ENCODE measurements at places on chromosomes 12 and 14.

DNA sequence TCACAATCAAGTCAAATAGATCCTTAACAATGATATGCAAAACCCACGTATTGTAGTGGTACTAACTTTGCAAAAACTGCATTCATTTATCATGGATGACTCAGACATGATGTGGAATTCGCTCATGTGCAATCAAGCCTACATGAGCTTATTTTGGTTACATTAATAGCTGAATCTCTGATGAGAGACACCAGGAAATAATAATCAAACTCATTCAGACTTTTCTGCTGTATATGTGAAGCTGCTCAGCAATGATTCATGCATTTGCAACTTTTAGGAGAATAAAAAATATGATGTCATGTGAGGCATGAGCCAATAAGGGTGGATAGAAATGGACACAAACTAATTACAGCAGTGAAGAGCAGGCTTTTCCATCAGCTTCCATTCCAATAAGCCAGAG is 1075.8 kb upstream of the TMEM132C start:
- DNase-seq = no peak

DNA sequence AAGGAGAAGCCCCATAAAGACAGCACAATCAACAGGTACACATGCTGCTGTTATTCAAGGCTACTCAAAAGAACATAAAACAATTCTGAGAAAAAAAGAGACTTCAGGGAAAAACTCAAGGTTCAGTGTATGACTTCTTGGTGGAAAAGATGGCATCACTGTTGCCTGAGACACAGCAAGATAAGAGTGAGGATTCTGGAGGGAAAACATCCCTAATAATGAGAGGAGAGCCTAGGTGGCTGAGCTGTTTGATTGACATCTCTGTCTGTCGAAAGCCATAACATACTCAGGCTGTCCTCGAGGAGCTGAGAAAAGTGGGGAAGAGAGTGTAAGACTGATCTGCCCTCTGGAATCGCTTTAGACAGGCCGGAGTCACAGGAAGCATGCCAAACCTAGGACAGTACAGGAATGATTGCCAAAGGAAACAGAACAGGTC is 193.4 kb upstream of the AMIGO2 start:
- no peak for DNase-seq

DNA sequence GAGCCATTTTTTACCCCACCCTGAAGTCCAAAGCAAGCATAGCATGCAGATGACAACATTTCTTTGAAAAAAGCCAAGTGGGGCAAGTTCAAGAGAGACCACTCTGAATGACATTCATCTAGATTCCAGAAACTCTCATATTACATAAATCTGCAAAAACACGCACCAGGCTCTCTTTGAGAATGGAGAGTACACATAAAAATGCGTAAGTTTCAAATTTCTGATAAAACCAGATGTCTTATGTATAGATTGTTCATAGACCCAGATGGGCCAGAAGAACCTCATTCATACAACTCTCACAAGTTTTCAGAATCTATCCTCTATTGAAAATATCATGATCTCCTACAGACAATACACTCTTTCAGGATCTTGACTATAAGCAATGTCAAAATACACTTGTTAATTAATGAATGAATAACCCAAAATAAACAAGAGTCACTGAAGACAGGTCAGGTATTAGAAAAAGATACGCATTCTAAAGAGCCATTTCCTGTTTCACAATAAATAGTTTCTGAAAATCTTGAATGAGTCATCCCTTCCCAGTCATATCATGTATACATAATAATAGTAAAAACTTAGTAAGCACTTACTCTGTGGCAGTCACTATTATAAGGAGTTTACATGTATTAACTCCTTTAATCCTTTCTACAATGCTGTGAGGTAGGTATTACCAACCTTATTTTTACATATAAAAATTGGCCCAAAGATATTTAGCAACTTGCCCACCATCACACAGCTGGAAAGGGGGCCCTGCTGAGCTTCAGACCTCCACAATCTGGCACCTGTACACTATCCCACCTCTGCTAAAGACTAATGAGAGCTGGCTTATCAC is 72.0 kb downstream of the PPP2R5E start:
- DNase-seq = no peak

- DNase-seq = no peak
Measured at GRCh38 chr14:69848903-69849391, 30.3 kb upstream of the SMOC1 start.

- DNase-seq = no peak
Measured at GRCh38 chr12:1207276-1207675, 216.3 kb downstream of the ERC1 start.

GRCh38 chr12:98262902-98263301 is 252.5 kb upstream of the TMPO start:
- DNase-seq = no peak

GRCh38 chr12:26736563-26737486 is 96.2 kb downstream of the ITPR2 start:
- DNase-seq = no peak

DNA sequence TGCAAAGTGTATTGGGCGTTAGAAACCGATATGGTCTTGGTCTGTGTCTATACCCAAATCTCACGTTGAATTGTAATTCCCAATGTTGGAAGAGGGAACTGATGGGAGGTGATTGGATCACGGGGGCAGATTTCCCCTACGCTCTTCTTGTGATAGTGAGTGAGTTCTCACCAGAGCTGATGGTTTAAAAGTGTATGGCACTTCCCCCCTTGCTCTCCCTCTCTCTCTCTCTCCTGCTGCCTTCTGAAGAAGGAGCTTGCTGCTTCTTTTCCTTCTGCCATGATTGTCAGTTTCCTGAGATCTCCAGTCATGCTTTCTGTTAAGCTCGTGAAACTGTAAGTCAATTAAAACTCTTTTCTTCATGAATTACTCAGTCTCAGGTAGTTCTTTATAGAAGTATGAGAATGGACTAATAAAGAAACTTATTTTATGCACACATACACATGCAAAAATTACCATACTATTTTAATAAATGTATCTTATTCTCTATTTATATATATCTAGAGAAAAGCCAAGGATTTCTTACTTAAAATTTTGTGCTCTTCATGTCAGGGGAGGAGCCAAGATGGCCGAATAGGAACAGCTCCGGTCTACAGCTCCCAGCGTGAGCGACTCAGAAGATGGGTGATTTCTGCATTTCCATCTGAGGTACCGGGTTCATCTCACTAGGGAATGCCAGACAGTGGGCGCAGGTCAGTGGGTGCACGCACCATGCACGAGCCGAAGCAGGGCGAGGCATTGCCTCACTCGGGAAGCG is 1891.0 kb upstream of the FLRT2 start:
- DNase-seq = no peak

GRCh38 chr12:54132976-54133771 is 55.6 kb downstream of the SMUG1 start:
- no peak for DNase-seq

DNA sequence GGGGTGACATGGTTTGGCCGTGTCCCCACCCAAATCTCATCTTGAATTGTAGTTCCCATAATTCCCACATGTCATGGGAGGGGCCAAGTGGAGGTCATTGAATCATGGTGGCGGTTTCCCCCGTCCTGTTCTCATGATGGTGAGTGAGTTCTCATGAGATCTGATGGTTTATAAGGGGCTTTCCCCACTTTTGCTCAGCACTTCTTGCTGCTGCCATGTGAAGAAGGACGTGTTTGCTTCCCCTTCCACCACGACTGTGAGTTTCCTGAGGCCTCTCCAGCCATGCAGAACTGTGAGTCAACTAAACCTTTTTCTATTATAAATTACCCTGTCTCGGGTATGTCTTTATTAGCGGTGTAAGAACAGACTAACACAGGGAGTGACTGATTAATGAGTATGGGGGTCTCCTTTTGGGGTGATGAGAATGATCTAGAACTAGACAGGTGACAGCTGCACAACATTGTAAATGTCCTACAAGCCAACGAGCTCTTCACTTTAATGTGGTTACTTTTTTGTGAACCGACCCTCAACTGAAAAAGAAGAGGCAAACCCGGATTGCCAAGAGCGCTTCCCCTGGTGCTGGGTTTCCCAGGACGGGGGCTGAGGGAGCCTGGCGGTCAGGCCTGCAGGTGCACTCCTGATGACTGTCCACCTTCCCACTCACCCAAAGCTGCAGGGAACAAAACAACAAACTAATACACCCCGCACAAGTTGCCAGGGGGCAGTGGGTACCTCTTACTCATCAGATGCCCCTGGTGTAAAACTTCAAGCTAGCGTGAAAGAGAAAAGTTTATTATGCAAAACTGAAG is 90.1 kb downstream of the NCOR2 start:
- peak; percentile 48 for DNase-seq

GRCh38 chr14:50520947-50521815 is 11.2 kb downstream of the MAP4K5 start:
- no peak for DNase-seq

DNA sequence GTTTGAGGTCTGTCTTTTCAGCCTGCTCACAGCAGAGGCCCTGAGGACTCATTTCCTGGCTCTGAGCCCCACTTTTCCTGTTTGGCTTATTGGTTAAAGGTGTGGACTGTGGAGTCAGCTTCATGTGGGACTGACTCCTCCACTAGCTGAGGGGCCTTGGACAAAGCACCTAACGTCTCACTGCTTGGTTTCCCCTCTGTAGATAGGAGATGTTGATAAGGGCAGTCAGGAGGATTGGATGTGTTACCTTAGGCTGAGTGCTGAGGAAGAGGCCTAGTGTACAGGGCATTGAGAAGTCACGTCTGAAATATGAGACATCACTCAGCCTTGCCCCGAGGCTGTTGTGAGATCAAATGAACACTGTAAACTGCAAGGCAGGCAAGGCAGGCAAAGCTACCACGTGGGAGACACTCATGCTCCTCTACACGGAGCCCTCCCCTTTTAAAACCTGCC is 27.1 kb upstream of the TCL1A start:
- no peak for DNase-seq

DNA sequence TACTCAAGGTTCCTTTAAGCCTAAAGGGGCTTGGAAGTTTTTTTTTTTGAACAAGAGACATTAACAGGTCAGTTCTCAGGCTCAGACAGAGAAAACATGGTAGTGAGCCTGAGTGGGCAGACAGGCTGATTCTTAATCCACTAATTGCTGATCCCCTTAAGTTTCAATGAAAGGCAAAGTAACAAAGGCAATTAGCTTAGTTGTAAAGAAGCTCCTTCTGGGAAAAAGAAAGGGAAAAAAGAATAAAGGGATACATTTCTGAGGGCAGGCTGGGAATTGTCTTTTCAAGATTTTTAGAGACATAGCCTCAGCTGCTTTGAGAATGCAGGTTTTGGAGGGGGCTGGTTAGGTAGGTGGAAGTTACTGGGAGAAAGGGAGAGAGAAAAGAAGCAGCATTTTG is 133.8 kb downstream of the CFAP54 start:
- no peak for DNase-seq

DNA sequence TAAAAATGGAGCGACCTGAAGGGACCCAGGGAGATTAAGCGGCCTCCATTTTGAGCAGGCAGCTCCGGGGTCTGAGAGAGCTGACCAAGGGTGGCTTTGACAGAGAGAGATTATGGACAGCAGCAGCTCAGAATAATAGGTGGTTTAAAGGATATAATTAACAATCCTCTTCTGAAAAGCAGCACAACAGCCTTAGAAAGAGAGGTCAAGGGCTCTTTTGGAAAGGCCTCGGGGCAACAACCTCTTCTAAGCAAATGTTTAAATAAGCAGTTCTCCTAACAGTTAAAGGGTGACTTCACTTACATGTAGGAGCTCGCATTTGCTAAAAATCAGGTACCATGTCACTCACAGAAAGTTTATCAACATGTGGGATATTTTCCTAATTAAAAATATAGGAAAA is 87.2 kb upstream of the FRMD6 start:
- DNase-seq = no peak

DNA sequence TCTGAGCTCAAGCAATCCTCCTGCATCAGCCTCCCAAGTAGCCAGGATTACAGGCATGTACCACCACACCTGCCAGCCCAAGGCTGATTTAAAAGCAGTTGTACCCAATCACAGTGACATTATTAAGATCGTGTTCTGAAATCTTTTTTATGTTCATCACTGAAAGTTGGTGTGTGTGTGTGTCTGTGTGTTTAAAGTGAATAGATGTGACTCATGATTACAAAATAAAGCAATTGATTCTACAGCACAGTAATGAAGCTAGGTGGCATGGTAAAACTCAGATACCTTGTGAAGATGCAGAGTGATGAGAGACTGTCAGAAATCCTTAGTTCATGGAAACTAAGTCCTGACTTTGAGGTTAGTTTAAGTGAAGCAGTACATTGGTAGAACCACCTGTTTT is 74.2 kb upstream of the ATP2B1 start:
- DNase-seq = no peak

DNA sequence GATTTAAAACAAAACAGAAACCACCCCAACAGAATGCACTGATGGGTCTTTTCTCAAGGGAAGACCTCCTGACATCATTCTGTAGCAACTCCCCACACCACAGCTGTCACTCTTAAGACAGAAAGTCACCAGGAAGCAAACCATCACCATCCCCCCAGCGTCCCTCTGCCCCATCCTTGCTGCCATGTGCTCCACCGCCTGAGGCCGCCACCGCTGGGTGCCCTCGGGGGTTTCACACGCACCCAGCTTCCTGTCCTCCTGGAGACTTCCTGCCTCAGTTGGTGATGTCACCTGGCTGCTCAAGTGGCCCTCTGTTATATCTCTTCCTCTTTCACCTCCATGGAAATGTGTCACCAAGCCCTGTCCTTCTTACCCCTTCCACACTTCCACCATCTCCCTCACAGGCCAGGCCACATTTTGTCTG is 71.4 kb upstream of the GPR68 start:
- DNase-seq = peak; percentile 89

GRCh38 chr12:52637299-52637698 is 14.7 kb downstream of the KRT2 start:
- DNase-seq = no peak

DNA sequence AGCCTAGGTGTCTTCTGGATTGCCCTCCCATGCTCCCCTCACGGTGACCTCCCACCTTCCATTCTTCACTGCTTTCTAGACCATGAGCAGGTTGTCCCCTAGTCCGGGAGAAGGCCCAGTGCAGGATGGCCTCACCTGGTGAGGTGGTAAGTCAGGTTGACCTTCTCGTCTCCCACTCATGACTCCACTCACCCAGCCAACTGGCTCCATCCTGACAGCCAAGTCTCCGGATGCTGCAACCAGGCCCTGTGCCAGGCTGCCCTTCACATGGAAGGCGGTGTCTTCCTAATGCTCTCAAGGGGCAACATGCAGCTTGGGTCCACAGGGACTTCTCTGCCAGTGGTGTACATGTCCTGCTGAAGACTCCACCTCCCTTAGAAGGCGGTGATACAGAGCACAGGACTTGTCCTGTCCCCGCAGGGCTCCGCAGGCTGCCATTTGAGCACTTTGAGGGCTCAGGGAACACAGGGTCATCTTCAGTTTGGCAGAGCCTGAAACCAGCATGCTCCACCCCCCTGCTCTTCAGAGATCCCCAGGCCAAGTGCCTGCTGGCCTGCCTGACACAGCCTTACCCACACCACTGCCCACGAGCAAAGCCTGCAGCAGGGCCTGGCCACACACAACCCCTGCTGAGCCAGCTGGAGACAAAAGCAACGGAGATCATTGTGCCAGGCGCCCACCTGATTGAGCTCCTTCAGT is 25.4 kb downstream of the BATF start:
- DNase-seq = no peak

- DNase-seq = no peak
Measured at GRCh38 chr12:65593239-65593701, 231.0 kb upstream of the HMGA2 start.

Measured in CD4-positive, alpha-beta T cell treated with Interferon gamma for 1 hour (primary cell).